Suppressor macrophage (primary cell): ENCODE measurements at places on chromosomes 5 and 9.
A peak's percentile ranks its signal among the peaks of the same experiment; 100 is the strongest.

DNA sequence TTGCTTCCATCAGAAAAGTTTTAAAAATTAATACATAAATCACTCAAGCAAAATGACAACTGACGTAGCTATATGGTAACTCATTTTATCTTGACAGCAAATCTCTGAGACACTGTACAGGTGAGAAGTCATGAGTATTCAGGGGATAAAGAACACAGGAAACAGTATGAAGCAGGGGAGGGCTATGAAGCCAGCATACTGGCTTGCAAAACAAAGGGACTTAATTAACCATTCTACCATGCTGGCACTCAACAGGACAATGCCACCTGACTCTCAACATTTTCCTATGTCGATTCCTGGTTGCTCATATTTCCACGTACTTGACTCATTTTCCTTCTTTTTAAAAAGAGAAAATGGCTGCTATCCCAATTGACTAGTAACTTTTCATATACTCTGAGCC lies 151.4 kb upstream of the RETREG1 start:
- DNase-seq, result no peak

- DNase-seq, result no peak
Observed at GRCh38 chr5:95712347-95712958, 18.7 kb upstream of the RHOBTB3 start.

DNA sequence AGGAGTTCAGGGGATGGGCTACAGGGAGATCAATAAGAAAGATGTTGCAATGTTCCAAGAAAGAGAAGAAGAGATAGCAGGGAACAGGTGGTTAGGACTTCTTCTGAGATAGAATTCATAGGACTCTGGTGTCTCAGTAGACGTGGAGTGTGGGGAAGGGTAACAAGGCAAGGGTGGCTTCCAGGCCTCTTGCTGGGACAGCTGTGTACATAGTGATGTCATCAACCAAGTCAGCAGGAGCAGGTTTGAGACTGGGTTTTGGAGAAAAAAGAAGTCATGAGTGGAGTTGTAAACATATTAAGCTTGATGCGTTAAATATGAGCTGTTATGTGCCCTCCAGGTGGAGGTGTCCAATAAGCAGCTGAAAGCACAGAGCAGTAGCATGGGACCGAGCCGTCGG lies 211.8 kb upstream of the RASEF start:
- DNase-seq, result no peak

DNA sequence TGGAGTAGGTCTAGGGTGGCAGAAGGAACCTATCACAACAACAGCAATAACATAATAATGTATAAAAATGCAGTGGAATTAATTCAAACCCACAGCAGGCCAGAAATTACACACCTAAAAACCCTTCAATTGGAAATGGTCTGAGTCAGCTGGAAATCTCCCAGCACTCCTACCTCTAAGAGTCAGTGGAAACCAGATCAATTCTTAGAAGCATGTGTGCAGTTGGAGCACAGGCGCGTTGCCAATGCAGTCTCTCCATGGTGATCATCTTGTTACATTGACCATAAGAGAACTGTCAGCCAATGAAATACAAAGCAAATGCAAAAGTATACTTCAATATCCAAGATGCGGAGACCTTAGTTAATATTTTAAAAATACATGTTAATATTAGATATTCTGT lies 15.1 kb upstream of the CSNK1G3 start:
- DNase-seq, result no peak

GRCh38 chr9:14424983-14425382 lies 111.0 kb upstream of the NFIB start:
- no peak for DNase-seq

DNA sequence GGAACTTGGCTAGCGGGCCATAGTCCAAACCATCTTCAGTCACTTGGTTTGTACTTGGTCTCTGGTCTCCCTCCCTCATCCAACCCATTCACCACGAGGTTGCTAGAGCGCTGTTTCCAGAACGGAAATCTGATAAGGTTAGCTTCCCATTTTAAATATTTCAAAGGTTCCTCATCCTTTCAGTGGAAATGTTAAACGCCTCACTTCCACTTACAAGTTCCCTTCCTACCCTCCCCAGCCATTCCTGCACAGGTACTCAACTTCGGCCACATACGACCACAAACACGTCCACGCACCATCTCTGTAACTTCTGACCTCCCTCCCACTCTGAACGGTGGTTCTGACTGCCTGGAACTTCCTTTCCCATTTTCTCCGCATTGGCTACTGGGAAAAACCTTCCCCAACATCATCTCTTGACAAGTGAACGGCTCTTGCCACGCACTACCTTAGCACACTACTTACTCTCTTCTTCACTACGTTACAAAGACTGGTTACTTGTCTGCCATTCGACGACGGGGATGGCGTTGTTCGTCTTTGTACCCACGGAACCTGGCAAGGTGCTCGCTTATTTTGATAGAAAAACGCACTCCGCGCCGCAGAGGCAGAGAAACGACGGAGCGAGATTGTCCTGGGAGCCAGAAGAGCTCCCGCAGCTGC lies 629 bp downstream of the CCNH start:
- DNase-seq, result peak; percentile 66

- peak; percentile 69 for DNase-seq
Observed at GRCh38 chr5:126972062-126972895, 58.1 kb downstream of the MARCHF3 start.

DNA sequence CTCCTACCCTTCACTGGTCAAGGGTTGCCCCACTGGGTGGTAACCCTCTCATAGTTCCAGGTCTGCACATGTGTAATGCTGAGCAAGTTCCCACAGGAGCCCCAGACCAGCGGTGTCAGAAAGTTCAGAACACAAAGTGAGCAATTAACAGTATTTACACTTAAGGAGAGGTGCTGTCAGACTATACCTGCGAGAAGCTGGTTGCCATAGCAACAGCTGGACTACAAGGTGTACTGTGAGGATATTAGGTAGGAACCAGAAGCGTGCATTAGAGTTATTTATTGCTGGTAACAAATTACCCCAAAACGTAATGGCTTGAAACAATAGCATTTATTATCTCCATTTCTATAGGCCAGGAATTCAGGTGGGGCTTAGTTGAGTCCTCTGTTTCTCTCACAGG lies 317.0 kb upstream of the RPS23 start:
- no peak for DNase-seq

GRCh38 chr5:9956725-9957124 lies 293.0 kb downstream of the ATPSCKMT start:
- no peak for DNase-seq

DNA sequence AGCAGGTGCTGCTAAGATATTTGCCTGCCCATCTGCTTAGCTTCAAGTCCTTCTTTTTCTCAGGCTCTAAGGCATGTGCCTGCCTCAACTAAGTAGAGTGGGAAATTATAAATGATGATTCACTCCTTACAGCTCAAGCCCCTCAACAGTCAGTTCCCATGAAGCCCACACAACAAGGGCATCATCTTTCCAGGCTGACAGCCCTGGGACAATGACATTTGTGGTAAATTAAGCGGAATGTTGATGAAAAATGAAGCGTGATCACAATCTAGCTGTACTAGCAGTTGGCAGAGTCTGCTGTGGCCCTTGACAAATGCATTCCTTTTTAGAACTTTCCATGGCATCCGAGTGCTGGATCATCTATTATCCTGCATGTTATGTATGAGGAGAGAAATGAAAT lies 548.6 kb downstream of the KIF4B start:
- no peak for DNase-seq

DNA sequence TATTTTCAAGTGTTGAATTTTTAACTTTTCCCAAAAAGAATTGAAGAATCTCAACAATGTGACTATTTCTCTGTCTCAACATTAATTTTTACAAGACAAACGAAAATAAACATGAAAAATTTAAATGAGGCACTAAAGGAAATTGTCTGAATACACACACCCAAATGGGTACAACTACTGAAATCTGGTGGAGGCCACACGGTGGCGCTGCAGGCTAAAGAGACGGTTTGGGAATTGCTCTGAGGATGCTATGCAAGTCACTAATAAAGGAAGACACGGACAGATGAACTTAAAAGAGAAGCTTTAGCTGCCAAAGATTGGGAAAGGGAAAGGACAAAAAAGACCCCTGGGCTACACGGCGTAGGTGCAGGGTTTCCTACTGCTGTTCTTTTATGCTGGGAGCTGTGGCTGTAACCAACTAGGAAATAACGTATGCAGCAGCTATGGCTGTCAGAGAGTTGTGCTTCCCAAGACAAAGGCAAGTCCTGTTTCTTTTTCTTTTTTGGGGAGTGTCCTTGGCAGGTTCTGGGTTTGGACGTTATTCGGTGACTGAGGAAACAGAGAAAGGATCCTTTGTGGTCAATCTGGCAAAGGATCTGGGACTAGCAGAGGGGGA lies at the start of gene PCDHB10:
Gene PCDHB10 (plus strand): TSS at position 244 of the 616 bp plus-strand sequence. CDS start 200 bp downstream, at position 444.
- peak; percentile 17 for DNase-seq

DNA sequence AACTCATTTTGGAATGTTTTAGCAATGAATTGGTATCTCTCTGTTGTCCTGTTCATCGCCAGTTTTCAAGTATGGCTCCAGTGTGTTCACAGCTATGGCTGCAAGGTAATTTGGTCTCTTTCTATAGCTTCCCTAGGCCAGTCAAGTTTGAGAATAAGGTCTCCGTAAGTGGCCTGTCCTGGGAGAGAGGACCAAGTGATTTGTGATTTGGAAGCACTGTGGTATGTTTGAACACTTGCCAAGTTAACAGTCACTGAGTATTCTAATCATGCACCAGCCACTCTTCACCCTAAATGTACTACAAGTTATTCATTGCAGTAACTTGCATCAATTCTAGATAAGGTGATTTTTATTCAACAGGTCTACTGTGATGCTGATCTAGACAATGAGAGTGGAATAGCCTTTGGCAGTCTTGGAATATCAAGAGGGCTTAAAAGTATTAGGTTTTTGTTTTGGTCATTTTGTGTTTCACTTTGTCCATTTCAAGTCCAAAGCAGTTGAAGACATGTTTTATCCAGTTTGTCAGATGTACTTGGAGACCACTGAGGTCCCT lies 41.1 kb downstream of the G3BP1 start:
- DNase-seq, result no peak

DNA sequence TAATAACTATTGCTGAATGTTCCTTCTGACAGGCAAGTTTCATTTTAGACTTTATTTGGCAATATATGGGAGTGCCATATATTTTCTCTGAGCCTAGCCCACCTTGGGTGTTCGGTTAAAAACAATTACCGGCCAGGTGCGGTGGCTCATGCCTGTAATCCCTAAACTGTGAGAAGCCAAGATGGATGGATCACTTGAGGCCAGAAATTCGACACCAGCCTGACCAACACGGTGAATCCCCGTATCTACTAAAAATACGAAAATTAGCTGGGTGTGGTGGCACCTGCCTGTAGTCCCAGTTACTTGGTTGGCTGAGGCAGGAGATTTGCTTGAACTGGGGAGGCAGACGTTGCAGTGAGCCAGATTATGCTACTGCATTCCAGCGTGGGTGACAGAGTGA lies 47.9 kb downstream of the TNFSF15 start:
- DNase-seq, result no peak

GRCh38 chr5:111774525-111774924 lies 17.5 kb upstream of the NREP start:
- peak; percentile 30 for DNase-seq

- no peak for DNase-seq
Observed at GRCh38 chr5:127892467-127893207, 189.4 kb downstream of the CCDC192 start.

- peak; percentile 68 for DNase-seq
Observed at GRCh38 chr5:78537821-78538220, 110.8 kb downstream of the LHFPL2 start.

DNA sequence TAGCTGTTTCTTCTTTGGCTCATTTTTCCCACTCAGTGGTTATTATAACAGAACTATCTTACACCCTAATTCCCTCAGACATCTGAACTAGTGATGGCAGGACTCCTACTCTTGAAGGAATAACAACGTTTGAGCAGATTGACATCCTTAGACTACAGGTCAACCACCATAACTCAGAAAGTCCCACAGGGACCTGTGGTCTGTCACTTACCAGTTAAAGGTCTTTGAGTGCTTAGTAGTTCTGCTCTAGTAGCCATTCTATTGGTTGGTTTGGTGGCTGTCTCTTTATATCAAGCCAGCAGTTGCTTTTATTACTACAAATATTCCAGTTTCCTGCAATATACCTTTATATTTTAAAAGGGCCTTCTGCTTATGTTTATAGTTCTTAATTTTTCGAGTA lies 67.2 kb upstream of the FCHO2 start:
- DNase-seq, result no peak

DNA sequence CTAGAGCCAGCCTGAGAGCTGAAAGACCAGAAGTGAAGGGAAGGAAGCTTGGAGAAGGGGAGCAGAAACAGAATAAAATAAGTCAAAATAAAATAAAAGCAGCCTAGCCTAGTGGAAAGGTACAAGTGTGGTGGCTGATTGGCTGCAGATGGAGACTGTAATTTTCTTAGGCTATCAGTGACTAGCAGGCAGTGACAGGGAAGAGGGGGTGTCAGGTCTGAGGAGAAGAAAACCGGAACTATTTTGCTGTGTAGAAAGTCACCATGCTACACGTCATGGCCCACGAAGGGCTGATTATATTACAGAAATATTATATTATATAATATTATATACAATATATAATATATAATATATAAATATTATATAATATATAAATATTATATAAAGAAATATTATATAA lies 98.1 kb upstream of the TAF11L2 start:
- DNase-seq, result peak; percentile 23

DNA sequence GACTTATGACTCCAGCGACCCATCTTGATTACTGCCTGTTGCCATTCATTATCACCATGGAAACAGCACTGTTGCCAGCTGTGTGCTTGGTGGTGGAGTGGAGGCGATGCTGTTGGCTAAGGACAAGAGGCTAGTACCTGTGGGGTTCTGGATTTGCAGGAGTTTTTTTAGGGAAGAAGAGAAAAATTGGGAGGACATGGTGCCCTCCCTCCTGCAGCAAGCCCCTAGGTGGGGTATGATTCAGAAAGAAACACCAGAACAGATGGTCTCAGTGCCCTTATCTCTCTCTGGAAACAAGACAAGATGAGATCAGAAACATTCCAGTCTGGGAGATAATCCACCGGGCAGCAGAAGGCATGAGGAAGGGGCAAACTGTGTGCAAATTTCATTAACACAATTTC lies 87.8 kb upstream of the TLR4 start:
- no peak for DNase-seq

DNA sequence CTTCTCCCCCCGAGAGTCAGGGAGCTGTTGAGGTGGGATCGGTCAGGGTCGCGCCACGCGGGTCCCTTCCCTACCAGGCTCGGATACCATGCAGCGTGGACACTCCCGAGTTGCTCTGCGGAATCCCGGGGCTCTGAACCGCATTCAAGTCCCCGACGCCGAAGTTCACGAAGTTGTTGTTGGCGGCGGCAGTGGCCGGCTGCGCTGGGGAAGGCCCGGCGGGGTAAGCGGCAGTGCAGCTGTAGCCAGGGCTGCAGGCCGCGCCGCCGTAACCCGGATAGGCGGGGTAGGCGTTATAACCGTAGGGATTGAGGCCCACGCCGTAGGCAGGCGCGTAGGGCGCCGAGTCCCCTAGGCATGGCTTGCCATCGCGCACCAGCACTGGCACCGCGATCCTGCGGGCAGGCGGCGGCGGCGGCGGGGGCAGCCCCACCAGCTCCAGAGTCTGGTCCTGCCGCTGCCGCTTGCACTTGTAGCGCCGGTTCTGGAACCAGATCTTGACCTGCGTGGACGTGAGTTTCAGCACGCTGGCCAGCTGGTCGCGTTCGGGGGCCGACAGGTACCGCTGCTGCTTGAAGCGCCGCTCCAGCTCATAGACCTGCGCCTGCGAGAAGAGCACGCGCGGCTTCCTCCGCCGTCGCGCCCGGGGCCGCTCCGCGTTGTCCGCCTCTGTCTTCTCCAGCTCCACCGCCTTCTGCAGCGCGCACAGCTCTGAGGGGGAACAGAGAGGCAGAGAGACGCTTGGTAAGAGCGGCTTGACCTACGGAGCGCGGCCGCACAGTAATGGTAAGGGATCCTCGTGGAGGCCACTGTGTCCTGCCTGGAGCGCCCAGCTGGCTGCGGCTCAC lies 2.3 kb downstream of the NKX2-5 start:
- DNase-seq, result no peak
